ENCODE measurements at places on chromosomes 12 and 14. TPM values are rescaled to one million over a fixed set of nuclear protein-coding genes. Genes with fewer than 3 reads are reported as not detected.

The GCH1 gene
- 12.7 TPM for total RNA-seq

The MBIP gene
- total RNA-seq, result 6.5 TPM

The PLA2G1B gene
- not detected for total RNA-seq

The NEDD1 gene
- 20.3 TPM for total RNA-seq

The CLBA1 gene
- 3.2 TPM for total RNA-seq

The BIN2 gene
- not detected for total RNA-seq

The LAG3 gene
- total RNA-seq, result 0.22 TPM

The CYP46A1 gene
- under 0.01 TPM for total RNA-seq

The SMCO2 gene
- 0.22 TPM for total RNA-seq

The LGR5 gene
- not detected for total RNA-seq

The SIX6 gene
- not detected for total RNA-seq

The RFX4 gene
- total RNA-seq, result not detected

The MAP3K12 gene
- total RNA-seq, result 5.7 TPM

The BCL2L2 gene
- total RNA-seq, result 14.9 TPM

The GNPTAB gene
- total RNA-seq, result 23.5 TPM

The TSPAN8 gene
- total RNA-seq, result not detected

The NTS gene
- total RNA-seq, result under 0.01 TPM

The ESR2 gene
- total RNA-seq, result 0.44 TPM

The SIX4 gene
- 0.20 TPM for total RNA-seq

The AQP6 gene
- not detected for total RNA-seq

The RPGRIP1 gene
- total RNA-seq, result 0.20 TPM

The MANSC1 gene
- total RNA-seq, result 5.4 TPM

The SOAT2 gene
- total RNA-seq, result not detected

The ETFBKMT gene
- total RNA-seq, result 2.2 TPM

The RAPGEF3 gene
- 11.8 TPM for total RNA-seq

The TMPRSS12 gene
- total RNA-seq, result not detected

The AMDHD1 gene
- not detected for total RNA-seq

The NKX2-1 gene
- total RNA-seq, result under 0.01 TPM

The KLRD1 gene
- 0.20 TPM for total RNA-seq
